Vagina (tissue), 2 donors: ENCODE measurements at places on chromosomes 1 and 21.

- no peak for DNase-seq
Observed at GRCh38 chr1:234670967-234671626, 61.1 kb upstream of the IRF2BP2 start.

- DNase-seq, result no peak
Observed at GRCh38 chr1:92820551-92820950, 11.3 kb upstream of the RPL5 start.

GRCh38 chr1:82785268-82785790 is 984.6 kb downstream of the ADGRL2 start:
- no peak for DNase-seq

DNA sequence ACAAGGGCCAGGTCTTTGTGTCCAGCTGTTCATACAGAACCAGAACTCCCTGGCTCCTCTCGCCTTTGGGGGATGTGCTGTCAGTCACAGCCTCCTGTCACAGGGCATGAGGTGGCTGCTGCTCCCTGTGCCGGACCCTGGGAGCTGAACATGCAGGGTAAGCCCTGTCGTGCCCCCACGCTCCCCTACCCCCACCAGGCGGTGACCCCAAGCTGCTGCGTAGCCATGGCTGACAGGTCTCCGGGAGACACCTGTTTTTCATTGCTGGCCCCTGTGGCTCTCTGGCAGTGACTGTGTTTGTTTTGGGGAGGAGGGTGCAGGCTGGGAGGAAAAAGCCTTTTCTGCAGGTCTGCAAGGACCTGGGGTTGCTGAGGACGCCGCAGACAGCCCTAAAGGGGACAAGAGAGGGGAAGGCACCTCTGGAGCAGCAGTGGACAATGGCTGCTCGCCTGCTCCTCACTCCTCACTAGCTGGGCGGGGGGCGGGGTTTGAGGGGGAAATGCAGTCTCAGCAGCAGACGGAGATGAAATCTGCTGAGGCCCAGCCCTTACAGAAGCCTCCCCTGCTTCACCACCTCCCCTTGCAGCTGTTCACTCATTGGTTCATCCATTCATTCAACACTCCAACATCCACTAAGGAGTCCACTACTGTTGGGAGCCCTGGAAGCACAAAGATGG is 81.4 kb downstream of the TRABD2B start:
- DNase-seq, result no peak

DNA sequence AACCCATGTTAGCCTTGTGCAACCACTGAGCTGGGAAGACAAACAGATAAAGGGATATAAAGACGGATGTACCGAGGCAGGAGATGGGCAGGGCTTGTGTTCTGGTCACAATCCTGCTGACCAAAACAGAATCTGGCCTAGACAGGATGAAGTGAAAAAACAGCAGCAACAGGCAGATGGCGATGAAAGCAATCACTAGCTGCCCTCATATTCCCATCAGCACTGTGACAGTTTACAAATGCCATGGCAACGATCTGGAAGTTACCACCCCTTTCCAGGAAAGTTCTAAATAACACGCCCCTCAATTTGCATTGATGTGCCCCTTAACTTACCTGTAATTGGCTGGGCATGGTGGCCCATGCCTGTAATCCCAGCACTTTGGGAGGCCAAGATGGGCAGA is 40.6 kb upstream of the CD46 start:
- no peak for DNase-seq

DNA sequence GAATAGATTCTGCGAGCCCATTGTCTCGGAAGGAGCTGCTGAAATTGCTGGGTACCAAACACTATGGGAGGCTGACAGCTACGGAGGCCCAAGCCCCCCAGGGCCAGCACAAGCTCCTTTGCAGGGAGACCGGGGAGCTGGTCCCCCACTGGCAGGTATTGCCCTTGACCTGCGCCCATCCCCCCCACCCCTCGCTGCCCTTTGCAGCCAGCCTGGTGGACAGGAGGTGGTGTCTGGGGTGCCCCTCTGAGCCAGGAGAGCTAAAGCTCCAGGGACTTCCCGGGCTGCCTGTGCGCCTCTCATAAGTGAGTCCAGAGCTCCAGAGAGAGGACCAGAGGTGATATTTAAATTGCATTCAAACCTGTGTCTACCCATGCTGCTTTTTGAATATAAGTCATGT is 5.4 kb downstream of the SERTAD4 start:
- no peak for DNase-seq

GRCh38 chr1:17617787-17618557 is 78.5 kb downstream of the ARHGEF10L start:
- DNase-seq, result no peak

- DNase-seq, result no peak
Observed at GRCh38 chr1:26772687-26773086, 15.1 kb upstream of the PIGV start.

DNA sequence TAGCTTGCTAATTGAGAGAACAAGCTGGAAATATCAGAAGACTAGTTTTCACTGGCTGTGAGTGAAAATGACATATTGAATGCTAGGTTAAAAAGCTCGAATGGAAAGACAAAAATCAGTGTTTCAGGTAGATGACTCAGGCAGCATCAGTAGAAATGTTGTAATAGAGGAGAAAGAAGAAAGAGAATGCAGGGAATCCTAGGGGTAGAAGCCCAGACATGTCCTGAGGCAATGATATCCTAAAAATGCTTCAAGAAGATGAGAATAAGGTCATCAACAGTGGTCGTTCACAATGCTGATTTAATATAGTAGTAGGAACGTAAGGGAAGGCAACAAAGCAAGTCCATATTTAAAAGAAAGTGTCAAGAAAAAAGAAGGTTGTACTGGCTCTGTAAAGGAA is 96.7 kb upstream of the HP1BP3 start:
- DNase-seq, result no peak

DNA sequence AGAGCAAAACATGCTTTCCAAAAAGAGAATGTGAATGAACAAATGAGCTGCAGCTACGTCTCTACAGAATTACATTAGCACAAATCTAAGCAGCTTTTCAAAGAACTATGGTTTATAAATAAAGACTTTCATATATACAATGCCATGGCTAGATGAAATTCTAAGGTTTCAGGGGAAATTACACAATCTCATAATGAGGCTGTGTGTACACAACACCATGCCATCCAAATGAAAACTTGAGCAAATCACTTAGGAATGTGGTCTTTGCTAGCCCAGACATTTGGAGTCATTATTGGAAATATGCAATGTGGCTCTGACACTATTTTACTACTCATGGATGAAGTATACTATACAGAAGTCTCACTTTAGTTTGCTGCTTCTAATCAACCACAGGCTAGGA is 37.5 kb downstream of the SPAG17 start:
- no peak for DNase-seq
